ENCODE measurements at places on chromosomes 7 and 10.

DNA sequence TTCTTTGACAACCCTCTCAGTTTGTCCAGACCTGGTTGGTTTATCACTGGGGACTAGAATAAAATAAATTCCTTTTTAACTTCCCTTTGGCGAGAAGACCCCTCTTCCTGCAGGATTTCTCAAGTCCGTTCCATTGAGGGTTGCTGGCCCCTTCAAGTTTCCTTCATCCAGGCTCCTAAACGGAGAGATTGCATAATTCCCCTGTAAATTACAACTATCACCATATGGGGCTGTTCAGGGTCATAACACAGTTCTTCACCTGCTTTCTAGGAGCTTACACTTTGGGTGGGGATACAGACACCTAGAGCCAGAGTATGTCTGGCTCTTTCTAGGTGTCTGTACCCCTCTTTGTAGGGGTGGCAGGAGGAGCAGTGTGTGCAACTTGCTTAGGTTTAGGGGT, 3.3 kb upstream of the COPS6 start:
- no peak for DNase-seq

DNA sequence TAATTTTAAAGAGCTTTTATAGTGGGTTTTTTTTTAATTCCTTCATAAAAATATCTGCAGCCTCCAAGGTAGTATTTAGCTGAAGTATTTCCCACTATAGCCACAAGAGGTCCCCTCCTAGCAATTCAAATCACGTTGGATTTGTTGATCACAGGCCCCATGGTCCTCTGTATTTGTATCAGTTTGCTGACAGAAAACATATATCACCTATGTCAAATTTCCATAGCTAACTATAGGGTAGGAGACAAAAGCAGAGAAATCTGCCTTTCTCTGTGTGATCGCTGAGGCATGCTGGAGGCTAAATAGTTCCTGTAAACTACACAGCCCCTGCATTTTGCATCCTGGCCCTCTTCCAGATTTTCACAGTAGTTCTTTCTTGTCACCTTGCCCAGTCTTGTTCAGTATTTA, 1.7 kb upstream of the CTNNA3 start:
- no peak for DNase-seq

- DNase-seq = no peak
These were observed 421.0 kb downstream of the PTPRN2 start for GRCh38 chr7:158166386-158167340.

DNA sequence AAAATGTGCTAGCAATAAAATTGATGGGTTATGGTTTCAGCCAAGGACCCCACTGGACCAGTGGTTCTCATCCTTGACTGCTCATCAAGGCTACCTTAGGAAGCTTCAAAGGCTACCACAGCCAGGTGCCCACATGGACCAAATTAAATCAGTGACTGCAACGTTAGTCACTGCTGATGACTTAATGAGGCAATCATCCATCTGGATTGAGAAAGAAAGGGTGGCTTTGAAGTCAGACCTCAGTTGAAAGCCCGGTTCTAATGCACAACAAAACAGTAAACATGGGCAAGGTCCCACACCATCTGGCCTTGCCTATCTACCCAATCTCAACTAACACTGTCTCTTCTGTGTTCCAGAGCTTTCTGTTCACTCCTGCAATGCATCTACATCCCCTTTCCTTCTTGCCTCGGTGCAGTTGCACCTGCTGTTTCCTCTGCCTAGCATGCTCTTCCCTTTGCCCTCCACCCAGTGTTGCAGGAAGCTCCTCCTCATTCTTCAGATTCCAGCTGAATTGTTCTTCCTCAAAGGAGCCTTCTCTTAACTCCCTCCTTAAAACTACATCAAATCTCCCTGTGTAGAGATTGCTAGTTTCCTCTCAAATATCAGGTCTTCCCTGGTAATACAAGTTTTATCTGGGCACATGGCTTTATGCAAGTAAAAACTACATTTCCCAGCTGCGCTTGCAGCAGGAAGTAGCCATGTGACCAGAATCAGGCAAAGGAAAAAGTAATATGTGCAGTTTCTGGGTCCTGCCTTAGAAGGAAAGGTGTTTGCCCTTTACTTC, 10.3 kb upstream of the KCNK18 start:
- no peak for DNase-seq

DNA sequence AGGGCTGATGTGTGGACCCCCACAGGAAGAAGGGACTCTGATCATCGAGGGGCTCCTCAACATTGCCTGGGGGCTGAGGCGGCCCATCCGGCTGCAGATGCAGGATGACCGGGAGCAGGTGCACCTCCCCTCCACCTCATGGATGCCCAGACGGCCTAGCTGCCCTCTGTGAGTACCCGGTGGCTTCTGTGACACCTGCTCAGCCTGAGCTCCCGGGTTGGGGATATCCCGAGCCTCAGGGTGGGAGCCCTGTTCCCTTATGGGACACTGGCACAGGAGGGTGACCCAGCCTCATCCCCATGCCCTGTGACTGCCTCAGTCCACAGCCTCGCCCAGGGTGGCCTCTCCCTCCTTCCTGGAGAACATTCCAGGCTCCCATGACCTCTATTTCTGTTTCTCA, 3.9 kb upstream of the DEPP1 start:
- DNase-seq = no peak

- no peak for DNase-seq
These were observed 36.8 kb downstream of the NACAD start for GRCh38 chr7:45052011-45052410.

Data from RWPE2 (cell line).